ENCODE measurements at places on chromosomes 12 and 14.

DNA sequence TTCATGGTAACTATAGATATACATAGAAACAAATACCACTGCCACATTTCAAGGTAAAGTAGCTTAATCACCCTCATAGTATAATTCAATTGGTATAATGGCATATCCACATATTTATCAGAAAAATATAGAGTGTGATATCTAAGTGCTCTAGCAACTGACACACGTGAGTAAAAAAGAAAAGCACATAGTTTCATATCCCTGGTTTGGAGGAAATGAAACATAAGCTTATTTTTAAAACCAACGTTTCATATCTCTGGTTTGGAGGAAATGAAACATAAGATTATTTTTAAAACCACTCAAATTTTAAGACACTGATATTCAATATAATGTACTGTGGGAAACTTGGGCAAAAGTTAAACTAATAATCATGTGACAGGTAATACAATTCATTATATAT lies 2.1 kb downstream of the OR6C70 start:
- no peak for DNase-seq

GRCh38 chr14:105223260-105223659 lies 25.1 kb upstream of the BTBD6 start:
- no peak for DNase-seq

DNA sequence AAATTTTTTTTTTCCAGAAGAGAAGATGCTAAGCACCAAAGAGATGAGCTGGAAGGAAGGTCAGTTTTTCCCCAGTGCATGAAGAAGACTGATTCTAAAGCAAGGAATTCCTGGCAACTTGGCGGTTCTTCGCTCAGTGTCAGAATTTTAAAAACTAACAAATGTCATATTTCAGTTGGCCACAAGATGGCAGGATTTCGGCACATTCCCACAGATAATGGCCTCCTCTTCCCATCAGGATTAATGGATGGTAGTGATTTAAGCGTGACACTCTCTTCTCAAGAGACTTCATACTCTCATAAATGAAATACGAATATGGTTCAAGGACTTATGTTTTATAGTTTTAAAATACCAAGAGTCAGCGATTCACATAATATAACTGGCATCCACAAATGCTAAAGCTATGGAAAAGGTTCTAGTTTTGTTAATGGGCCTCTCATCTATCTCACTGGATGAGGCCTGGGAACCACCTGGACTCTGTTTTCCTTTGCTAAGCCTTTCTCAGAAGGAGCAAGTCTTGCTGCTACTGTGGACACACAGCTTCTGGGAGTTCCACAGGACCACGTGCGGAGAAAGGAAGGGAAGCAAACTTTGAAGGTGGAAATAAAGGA lies 46.1 kb upstream of the PTPRO start:
- DNase-seq = peak; percentile 29

DNA sequence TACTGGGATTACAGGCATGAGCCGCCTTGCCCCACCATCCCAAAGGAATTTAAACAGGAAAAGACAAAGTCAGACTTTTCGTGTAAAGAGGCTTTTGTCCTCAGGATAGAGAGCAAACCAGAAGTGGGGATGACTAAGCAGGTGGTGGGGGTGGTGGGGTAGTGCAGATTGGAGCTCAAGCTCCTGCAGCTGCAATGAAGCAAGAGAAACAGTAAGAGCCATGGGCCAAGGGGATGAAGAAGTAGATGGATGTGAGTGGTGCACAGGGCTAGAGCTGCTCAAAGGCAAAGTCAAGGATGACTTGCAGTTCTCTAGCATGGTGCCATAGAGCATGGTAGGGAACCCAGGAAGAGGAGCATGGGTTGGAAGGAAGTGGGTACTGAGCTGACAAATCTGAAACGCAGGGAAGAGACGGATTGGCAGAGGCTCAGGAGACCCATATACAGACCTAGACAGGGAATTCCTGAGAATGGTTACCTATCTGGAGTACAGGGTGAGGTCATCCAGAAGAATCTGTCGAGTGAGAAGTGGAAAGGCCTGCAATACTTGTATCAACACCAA lies 11.4 kb upstream of the RNF34 start:
- DNase-seq = no peak

GRCh38 chr14:99357916-99358390 lies 86.0 kb upstream of the BCL11B start:
- no peak for DNase-seq

GRCh38 chr12:58529897-58530741 lies 390.2 kb downstream of the LRIG3 start:
- DNase-seq = no peak

DNA sequence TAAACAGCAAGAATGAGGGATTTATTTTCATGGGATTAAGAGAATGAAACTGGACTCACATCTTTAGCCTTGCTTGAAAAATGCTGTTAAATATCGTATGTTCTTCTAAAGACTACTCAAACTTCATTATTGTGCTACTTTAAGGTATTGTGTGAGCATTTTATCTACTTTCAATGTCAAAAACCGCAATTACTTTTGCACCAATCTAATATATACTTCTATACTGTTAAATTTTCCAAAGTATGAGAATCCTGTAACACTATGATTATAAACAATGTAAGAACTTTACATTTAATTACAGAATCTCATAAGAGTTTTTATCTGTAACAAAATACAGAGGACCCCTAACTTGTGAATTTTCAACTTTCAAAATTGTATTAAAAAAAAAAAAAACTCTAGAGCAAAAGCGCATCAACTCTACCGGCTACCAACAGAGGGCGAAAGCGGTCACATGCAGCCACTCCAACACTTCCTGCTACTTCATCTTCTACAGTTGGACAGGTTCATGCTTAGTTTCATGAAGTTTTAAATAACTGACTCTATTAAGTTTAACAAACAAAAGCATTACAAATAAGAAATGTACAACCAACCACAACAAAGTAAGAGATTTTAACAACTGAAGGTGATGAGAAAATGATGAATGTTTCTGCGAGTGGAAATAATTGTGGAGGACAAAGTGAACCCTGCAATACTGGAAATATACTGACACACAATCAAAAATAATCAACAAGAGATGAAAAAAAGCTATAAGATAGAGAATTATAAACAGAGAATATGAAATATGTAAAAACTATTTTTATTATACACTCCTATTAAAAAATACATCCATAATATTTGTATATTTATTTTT lies 210.9 kb downstream of the MED13L start:
- DNase-seq = peak; percentile 75

DNA sequence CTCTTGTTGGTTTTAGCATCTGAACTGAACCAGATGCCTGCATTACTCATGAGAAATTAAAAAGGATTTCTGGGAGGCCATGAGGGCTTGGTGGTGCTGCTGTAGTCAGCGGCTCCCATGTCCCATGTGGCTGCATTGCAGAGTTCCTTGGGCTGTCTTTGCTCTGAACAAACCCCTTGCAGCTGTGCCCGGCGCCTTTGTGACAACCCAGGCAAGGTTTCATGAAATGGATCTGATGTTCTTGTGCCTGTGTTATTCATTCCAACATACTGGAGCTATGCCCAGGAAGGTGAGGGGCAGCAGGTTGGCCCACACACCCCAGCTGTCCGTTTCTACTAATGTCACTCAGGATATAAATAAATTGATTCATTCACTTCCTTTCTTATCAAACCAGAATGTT lies 40.8 kb downstream of the TGFB3 start:
- DNase-seq = no peak

GRCh38 chr12:122499991-122500684 lies 594 bp downstream of the ZCCHC8 start:
- peak; percentile 53 for DNase-seq

GRCh38 chr14:74324931-74325361 lies 22.2 kb upstream of the ABCD4 start:
- no peak for DNase-seq

DNA sequence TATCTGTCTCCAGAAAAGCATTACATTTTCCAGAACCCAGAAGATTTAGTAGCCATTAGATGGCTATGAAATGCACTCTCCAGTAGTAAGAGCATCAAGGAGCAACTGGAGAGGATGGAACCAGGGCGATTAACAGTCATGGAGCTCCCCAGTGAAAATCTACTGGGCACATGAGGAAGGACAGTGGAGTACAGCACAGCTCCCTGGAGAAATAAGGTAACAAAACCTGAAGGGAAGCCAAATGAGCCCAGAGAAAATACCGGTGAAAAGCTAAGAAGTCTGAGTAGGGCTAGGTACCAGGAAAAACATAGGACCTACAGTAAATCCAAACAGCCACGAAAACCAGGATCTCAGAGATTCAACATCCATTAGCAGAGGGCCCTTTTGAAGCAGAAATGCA lies 21.6 kb downstream of the SOX5 start:
- no peak for DNase-seq

- DNase-seq = no peak
These were observed 179.9 kb upstream of the PELI2 start for GRCh38 chr14:55938249-55938791.

DNA sequence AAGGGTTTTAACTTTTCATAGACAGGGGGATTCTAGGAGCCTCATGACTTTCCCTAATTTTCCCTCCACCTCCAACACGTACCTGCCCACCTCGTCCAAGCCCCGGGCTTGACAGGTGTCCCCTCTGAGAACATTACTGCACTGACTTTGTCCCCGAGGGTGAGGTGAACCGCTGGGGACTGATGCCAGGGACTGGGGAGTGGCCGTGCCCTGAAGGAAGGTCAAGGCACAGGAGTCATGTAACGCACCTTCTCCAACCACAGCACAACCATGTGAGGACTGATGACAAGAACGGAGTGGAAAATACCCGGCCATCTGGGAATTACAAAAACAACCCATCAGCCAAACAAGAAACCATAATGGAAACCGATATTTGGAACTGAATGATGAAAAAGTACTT lies 214.7 kb upstream of the C14orf180 start:
- no peak for DNase-seq

GRCh38 chr14:58667900-58668299 lies 30.1 kb downstream of the DACT1 start:
- DNase-seq = no peak

GRCh38 chr12:69666798-69667197 lies 32.3 kb downstream of the BEST3 start:
- DNase-seq = no peak

DNA sequence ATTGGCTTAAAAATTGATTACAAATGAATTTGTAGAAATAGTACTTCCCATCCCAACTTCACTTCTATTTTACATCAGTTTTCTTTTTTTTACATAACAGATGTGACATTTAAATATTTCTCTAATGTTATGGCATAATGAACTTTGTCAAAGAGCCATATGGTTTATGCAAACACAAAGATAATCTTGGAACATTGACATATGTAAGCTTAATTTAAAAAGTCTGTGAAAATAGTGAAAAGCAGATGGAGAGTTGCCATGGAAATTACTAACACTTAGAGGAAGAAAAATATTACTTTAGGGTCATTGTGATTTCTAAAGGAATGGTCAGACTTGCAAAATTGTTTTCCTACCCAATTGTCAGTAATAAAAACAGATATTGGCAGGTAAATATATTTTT lies 232.4 kb downstream of the AEBP2 start:
- no peak for DNase-seq

GRCh38 chr14:65425885-65426284 lies 13.4 kb downstream of the FUT8 start:
- no peak for DNase-seq

- DNase-seq = no peak
These were observed 464.8 kb upstream of the RGS6 start for GRCh38 chr14:71467361-71467811.

- DNase-seq = no peak
These were observed 111.4 kb upstream of the TMEM132C start for GRCh38 chr12:128155571-128155970.

- peak; percentile 40 for DNase-seq
These were observed 185.7 kb upstream of the GRIN2B start for GRCh38 chr12:14167005-14167628.

- no peak for DNase-seq
These were observed 115.5 kb downstream of the KIF26A start for GRCh38 chr14:104253901-104254353.

DNA sequence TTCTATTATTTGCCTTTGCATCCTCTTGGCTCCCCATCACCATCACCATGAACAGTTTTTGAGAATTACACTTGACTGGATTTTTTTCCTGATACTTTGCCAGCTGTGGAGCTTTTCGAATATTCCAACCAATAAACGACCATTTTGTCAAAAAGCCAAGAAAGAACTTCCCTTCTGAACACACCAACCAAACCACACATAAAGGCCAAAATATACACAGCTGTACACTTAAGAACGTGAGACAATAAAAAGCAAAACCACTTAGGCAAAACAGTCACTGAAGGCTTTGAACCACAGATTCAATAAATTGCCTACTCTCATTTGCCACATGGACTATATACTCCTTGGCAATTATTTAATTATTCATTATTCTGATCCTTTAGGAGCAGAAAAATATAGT lies 1.1 kb downstream of the C14orf93 start:
- no peak for DNase-seq

DNA sequence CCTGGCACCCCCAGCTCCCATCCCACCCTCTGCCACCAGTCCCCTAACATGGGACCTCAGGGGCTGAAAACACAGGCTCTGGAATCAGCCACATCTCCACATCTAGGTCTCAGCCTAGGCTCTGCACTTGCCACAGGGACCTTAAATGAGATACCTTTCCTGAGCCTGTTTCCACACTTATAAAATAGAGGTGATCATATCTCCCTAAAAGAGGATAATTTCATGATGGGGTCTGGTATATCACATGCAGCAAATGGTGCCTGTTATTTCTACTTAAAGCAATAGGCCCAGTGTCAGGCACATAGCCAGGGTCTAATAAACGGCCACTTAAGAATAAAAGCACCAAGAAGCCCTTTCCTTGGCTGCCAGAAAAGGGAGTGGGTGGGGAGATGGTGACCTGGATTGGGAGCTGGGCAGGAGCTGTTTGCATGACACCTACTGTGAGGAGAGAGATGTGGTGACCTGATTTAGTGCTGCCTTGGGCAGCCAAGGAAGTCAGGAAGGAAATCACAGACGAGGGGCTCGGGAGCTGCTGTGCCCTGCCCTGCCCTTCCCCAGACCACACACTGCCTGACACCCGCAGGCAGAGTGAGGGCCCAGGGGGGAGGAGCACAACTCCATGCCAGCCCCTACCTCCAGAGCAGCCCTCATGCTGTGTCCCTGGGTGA lies 71.2 kb downstream of the IRF2BPL start:
- no peak for DNase-seq

DNA sequence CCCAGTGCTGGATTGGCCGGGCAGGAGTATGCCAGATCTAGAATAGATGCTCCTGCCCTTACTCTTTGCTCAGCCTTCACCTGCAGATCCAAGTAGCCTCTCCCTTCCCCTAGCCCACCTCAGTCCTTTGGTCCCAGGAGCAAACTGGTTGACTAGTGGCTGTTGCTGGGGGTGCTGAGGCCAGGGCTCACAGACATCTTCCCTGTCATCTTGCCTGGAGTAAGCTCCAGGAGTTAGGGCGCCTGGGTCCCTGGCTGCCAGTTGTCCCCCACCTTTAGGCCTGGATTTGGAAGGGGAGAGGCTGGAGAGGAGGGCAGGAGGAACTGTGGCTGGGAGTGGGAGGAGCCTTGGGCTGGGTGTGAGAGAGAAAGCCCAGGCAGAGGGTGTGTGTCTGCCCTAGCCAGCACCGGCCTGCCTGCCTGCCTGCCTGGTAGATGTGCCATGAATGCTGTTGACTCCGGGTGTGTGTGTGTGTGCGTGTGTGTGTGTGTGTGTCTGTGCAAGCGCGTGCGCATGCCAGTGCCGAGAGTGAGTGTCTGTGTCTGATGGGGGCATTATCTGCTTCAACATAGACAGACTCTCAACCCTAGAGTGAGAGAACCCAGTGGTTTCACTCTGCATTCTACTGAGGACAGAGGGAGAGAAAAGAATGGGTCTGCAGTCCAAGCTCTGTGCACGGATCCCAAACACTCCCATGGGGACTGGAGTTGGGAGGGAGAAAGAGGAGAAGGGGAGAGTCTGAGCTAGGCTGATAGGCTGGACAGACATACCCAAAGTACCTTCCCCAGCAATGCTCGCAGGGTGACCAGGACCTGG lies 845 bp upstream of the RARG start:
- peak; percentile 22 for DNase-seq

GRCh38 chr14:72098210-72098609 lies 166.0 kb downstream of the RGS6 start:
- no peak for DNase-seq

Measured in body of pancreas (tissue), 4 donors.